ENCODE measurements at places on chromosomes 16 and 17.

- DNase-seq: no peak
These were observed 5.2 kb downstream of the IL34 start for GRCh38 chr16:70651524-70651923.

DNA sequence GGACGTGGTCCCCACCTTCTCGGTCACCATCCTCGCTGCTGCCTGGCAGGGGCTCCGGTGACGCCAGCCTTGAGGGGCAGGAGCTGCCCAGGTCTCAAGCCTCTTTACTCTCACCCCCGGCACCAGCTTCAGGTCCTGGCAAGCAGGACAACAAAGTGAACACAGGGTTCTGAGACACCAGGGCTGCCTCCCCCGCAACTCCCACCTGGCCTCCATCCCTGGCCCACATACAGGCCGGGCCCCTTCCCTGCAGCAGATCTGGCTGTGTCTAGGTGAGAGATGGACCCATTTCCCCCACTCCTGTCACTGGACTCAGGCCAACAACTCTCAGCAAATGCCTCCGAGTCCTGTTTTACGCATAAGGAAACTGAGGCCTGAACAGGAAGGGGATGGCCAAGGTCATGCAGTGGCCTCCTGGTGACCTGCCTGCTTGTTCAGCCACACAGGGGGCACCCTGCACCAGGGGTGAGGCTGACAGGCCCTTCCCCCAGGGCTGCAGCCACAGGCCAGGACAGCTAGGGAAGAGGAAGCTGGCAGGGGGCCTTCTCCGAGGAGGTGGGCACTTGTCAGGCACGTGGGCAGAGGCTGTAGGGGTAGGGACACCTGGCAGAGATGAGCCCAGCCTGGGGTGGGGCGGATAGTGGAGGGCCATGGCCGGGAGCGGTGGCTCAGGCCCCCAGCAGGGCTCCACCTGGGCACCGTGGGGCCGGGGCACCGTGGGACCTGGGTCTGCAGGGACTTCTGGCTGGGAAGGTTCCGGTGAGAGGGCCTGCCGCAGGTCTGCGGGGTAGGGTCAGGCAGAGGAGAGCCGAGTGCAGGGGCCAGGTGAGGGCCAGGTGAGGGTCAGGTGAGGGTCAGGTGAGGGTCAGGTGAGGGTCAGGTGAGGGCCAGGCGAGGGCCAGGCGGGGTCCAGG, 46.7 kb upstream of the PVALEF start:
- no peak for DNase-seq

GRCh38 chr17:70081885-70082284, 6.9 kb downstream of the KCNJ16 start:
- DNase-seq: no peak

DNA sequence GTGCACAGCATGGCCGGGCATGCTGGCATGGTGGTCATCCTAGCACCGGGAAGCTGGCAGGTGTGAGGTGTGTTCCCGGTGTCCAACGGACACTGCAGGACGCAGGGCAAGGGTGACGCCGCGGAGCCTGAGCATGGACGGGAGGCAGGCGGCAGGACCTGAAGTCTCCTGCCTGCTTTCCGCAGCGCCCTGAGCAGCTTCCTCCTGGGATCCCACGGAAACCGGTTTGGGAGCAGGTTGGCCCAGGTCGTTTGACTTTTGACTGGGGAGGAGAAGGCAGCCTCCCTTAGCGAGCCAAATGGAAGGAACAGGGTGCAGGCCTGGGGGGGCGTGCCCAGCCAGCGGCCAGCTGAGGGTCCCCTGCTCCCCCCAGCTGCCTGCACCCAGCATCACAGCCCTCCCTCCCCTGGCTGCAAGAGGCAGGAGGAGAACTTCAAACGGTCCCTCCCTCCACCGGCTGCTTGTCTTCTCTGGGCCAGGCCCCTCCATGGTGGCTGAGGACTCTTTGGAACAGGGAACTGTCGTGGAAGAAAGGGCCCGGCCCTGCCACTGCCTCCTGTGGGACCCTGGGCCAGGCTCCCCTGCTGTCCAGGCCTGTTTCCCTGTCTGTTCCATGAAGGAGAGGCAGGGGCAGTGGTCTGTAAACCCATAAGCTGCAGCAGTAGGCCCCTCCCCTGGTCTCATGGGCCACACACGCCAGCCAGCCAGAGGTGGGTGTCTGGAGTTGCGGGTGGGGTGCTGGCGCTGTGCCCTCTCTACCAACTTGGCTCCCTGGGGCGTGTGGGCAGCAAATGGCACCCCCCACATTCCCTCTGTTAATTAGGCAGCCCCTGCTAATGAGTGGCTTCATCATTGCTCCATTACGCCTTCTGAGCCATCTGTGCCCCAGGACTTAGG, 7.8 kb upstream of the ADGRG1 start:
- DNase-seq: no peak

DNA sequence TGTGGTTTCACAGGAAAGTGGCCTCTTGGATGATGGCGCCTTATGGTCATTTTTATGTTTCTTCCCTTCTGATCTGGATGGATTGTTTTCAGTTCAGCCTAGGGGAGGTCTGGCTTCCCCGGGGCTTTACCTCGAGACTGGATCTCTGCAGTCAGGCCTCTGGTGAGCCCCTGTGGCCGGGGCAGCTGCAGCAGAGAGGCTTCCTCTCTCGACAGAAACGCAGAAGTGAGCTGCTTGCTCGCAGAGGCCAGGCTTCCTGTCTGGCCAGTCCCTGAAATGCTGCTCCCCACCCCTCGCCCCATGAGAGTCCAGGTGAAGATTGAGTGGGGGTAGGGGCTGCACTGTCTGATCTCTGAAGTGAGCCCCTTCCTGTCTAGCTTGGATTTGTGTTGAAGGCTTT, 44.0 kb downstream of the PLCG2 start:
- no peak for DNase-seq

DNA sequence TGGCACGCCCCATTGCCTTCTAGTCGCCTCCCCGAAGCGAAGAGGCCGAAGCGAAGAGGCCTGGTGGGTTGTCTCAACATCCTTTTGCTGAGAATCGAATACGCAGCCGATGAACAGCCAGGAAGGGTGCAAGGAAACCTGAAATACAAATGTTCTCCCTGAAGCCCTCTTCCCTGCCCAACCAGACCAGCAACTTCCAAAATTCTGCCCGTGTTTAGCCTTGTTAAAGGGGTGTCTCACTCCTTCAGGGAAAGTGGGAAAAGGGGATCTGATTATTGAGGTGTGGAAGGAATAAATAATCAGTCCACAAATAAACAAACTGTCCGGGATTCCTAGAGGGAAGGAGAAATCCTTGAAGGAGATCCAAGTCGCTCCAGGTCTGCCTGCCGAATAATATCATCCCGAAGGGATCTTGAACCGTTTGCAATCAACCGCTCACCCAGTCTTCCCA, 1.4 kb upstream of the FOXC2 start:
- DNase-seq: no peak

DNA sequence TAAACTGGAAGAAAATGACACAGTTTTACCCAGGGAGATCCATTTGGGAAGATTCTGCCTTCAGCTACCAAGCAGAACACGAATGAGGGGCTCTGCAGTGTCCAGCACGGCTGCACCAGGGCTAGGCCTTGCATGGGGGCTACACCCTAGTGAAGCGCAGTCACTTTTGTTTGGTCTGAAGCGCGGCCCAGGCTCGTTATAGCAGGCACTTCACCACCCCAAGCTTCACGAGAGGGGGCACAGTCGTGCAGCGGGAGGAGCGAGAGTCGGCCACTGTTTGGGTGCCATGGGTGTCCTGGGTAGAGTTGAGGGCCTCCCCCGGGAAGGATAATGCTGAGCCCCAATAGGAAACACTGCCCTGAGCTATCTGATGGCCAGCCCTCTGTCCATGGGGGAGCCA, 21.6 kb upstream of the IL17C start:
- no peak for DNase-seq

DNA sequence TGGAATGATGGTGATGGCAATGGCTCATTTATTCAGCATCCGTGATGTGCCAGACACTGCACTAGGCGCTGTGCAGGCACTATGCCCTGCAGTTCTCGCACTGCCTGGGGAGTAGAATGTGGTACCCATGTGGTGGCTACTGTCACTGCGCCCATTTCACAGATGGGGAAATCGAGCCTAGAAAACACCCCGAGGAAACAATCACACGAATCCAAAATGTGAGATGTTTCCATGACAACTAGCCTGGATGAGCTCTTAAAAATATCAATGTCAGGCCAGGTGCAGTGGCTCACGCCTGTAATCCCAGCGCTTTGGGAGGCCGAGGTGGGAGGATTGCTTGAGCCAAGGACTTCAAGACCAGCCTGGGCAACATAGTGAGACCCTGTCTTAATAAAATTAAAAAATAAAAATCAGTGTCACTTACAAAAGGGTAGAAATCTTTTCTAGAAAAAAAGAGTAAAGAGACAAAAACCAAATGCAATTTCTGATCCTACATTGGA, 57.9 kb upstream of the TNRC6A start:
- no peak for DNase-seq

- no peak for DNase-seq
These were observed 48.5 kb upstream of the CCL2 start for GRCh38 chr17:34206569-34206968.

Measured in stimulated activated CD4-positive, alpha-beta T cell treated with anti-CD3 and anti-CD28 coated beads, Interleukin-4, amount 100 ng/mL, for 48 hours (primary cell).